Activated B cell treated with CpG ODN at 0.5 μM for 24 hours (primary cell): ENCODE measurements at places on chromosomes 11 and 22. TPM values are rescaled to one million over a fixed set of nuclear protein-coding genes. Genes with fewer than 3 reads are reported as not detected.
A peak's percentile ranks its signal among the peaks of the same experiment; 100 is the strongest.

DNA sequence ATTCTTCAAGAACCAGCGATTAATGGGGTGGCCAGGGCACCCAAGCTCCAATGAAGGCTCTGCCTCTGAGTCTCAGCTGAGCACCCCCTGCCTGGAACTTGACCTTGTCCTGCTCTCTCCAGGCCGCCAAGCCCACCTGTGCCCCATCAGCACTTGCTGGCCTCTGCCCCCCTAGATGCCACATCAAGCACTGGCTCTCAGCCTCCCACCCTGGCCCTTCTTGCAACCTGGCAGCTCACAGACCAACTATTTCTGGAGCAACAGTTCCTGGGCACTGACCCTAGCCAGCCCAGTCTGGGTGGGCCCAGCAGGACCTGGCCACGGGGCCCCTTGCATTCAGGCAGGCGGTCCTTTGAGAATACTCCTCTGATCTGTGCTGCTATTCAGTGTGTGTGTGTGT is 98.8 kb upstream of the PITPNB start:
- DNase-seq, result no peak

DNA sequence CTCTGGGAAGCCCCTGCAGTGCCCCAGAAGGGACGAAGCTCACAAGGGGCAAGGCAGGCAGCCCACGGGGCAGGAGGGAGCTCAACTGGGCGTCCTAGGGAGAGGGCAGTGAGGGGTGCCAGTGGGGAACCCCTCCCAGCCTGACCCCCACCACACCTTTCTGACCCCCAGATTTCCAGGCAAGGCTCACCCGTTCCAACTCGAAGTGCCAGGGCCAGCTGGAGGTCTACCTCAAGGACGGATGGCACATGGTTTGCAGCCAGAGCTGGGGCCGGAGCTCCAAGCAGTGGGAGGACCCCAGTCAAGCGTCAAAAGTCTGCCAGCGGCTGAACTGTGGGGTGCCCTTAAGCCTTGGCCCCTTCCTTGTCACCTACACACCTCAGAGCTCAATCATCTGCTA is 15.7 kb downstream of the CD5 start:
- DNase-seq, result no peak

DNA sequence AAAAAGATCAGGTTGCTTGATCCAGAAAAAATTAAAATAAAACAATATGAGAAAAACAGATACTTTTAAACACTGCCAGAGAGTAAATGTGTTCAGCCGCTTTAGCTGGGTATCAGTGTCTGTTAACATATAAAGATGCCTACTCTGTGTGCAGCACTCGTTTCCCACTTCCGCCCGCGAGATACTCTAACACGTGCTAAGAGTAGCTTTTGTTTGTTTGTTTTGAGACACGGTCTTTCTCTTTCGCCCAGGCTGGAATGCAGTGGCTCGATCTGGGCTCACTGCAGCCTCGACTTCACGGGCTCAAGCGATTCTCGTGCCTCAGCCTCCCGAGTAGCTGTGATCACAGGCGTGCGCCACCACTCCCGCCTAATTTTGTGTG is 531 bp upstream of the MEN1 start:
- no peak for DNase-seq

DNA sequence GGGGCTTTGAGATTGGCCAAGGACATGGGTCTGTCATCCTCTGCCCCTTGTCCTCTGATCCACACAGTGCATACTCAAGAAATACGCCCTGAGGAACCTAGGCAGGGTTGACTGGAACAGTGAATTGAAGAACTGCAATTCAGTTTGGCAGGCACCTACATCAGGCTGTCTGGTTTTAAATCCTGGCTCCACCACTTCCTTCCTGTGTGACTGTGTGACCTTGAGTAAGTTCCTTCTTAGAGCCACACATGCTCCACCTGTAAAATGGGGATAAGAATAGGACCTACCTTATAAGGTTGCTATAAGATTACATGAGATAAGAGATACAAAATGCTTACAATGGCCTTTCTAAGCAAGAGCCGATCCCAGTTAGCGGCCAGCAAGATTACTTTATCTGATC is 15.8 kb upstream of the TCF20 start:
- no peak for DNase-seq

GRCh38 chr22:23192133-23192532 is 11.8 kb downstream of the BCR start:
- DNase-seq, result no peak

- DNase-seq, result no peak
Measured at GRCh38 chr11:6888830-6889229, 3.5 kb downstream of the OR2D2 start.

GRCh38 chr22:31262312-31263133 is 29.8 kb downstream of the PIK3IP1 start:
- DNase-seq, result no peak

GRCh38 chr11:1091332-1092083 is 16.8 kb downstream of the MUC2 start:
- no peak for DNase-seq

- peak; percentile 43 for DNase-seq
Measured at GRCh38 chr11:114060392-114061047, 1.0 kb downstream of the ZBTB16 start.

DNA sequence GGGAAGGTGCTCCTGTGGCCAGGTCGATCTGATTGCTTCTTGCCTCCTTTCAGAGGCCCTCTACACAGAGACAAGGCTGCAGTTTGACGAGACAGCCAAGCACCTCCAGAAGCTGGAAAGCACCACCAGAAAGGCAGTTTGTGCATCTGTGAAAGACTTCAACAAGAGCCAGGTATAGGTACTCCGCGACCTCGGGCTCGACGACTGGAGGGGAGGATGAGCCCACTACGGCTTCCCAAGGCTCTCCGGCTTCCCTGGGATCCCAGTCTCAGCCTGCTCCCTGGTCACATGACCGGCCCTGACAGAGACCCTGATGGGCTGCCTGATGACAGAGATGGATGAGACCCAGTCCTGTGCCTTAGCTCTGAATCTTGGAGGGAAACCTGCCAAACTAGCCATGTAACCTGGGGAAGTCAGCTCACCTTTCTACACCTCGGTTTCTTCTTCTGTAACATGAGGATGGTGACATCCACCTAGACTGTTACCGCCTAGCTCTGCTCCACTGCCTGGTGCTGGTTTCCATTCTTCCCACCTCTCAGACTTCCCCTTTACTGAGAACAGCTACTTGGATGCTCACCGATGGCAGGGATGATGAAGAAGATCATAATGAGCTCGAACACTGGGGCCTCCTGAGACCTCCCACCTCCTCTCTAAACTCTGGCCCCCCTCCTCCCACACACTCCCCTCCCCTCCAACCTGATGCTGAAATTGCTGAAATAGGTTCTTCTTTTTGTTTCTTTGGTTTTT is 8.9 kb downstream of the RIBC2 start:
- DNase-seq, result no peak

The TIGD3 gene
- total RNA-seq, result 1.4 and 1.6 TPM in 2 replicates

The JAM3 gene
- 16.2 and 17.6 TPM in 2 replicates for total RNA-seq

The FAM89B gene
- 19.1 and 21.6 TPM in 2 replicates for total RNA-seq

The SLC22A12 gene
- not detected in 2 replicates for total RNA-seq

The DDI1 gene
- total RNA-seq, result not detected in 2 replicates
